ENCODE measurements at places on chromosomes 7 and 10. TPM values are rescaled to one million over a fixed set of nuclear protein-coding genes. Genes with fewer than 3 reads are reported as not detected.
A peak's percentile ranks its signal among the peaks of the same experiment; 100 is the strongest.

Gene LIPJ
- not detected for total RNA-seq

Gene SPOCK2
- 3.4 TPM for total RNA-seq

DNA sequence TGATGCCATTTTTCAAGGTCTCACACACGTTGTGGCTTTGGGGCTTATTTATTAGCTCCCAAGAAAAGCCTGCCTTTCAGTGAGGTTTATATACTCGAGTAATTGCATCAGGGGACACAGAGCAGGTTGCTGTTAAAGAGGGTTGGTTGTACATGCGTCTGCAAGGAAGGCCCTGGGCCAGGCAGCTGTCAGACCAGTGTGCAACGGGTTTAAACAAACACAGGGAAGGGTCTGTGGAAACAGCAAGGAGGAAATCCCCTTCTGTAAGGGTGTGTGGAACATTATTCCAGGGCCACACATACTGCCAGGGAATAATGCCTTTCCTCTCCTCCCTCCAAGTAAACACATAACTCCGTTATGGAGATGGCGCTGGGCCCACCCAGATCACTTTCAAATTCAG lies 1.7 kb upstream of the CHST15 start:
- DNase-seq: peak; percentile 34

DNA sequence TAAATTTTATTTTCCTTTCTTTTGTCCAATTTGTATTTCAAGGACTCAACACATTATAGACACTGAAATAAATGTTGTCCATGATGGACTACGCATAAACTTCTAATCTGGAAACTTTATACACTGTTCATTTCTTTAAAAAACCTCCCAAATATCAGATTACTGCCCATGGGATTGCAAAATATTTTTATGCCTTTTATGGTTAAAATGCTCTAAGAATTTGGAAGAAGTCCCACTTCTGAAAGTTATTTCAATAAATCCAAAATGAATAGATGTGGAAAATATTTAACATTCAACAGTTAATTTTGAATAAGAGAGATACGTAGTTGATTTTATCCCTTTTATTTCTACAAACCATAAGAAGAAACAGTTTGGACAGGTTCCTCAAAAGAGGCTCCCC lies 46.1 kb downstream of the CABCOCO1 start:
- no peak for DNase-seq

GRCh38 chr10:101773923-101774588 lies 1.9 kb downstream of the FGF8 start:
- DNase-seq: no peak

- DNase-seq: no peak
Measured at GRCh38 chr7:105806592-105807447, 69.6 kb downstream of the ATXN7L1 start.

Measured in endothelial cell (in vitro differentiated cells).